ENCODE measurements at places on chromosomes 5 and 9.

- DNase-seq: no peak
Observed at GRCh38 chr9:112601636-112602035, 115.0 kb downstream of the KIAA1958 start.

DNA sequence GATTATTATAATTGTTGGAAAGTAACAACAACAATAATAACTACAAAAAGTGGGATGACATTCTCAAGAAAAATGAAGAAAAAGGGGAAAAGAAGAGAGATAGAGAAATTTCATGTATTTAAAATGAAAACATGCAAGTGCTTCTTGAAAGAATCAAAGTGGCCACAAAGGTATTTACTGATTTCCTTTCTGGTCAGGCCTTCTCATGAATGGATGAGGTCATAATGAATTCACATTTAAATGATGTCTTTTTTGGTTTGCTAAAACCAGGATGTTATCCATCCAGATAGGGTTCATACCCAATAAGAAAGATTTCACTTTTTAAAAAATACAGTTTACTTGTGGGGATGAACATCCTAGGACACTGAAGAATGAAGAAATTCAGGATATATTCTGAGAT, 446.4 kb upstream of the PTGER4 start:
- no peak for DNase-seq

GRCh38 chr5:31767335-31768031, 128.6 kb downstream of the PDZD2 start:
- no peak for DNase-seq

GRCh38 chr9:96484521-96484931, 34.6 kb downstream of the HABP4 start:
- DNase-seq: no peak

DNA sequence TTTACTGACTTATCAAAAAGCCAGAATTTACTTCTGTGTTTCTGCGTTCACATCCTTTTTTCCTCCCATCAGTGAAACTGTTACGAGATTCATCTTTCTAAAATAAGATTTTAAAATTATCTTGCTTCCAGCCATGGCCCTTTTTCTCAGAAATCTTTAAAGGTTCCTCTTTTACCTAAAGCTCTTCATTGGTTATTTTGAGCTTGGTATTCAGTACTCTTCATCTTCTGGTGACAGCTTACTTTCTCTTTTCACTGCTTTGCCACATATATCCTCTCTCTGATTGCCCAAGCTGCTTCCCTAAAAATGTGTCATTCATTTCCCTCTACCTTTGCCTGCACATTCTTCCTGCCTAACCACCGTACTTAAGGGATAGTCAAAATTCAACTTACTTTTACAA, 32.3 kb downstream of the TGFBR1 start:
- DNase-seq: no peak

GRCh38 chr5:154316223-154316935, 125.8 kb downstream of the GALNT10 start:
- no peak for DNase-seq

GRCh38 chr5:30690931-30691330, 502.6 kb upstream of the CDH6 start:
- DNase-seq: no peak

DNA sequence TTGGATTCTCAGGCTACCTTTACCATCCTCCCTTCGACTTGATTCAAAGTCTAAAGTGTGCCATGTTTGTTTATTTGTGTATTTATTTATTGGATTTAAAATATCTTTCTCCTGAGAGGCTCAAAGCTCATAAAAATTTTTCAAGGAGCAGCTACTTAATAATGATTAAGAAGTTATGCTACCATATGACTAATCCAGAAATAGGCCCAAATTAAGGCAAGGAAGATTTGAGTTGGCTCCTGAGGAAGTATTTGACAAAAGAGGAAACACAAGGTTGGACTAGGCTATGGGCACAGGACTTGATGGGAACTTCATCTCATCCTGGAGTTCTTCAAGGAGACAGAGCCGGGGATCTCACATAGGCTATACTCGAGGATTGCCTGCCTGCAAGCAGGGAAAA, 22.4 kb upstream of the PPP2CA start:
- no peak for DNase-seq

DNA sequence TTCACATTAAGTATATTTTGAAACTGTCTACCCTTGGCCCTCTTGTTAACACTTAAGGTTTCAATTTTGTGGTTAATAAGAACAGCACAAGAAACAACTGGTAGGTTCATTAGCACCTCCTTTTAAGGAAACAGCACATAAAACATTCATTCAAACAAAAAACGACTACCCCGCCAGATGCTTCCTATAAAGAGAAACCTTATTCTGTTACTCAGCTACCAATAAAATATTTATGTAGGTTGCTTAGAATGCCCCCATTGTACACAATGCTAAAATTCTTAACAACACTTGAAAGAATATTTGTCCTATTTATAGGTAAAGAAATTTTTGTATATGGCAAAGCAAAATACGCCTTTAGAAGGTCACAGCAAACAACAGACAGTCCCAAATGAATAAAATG, 23.2 kb downstream of the CDK5RAP2 start:
- no peak for DNase-seq

GRCh38 chr9:71920456-71921189, 9.2 kb downstream of the C9orf85 start:
- DNase-seq: no peak

GRCh38 chr5:174721530-174722432, 2.6 kb upstream of the MSX2 start:
- no peak for DNase-seq

DNA sequence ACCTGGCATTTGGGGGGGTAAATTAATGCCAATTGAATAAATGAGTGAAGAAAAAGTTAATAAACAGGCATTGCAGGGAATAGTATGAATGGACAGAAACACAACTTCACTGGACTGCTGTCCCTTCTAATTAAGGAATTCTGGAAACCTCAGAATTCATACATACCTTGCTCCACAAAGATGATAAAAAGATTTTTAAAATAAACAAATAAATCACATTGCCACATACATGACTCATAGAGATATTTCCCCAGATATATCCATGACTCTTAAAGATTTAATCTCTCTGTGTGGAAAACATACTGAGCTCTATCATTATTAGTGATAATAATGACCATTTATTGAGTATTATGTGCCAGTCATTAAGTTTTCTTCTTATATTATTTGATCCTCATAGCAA, 469.0 kb upstream of the MEF2C start:
- no peak for DNase-seq

GRCh38 chr5:119191944-119192343, 121.1 kb downstream of the DMXL1 start:
- DNase-seq: no peak

DNA sequence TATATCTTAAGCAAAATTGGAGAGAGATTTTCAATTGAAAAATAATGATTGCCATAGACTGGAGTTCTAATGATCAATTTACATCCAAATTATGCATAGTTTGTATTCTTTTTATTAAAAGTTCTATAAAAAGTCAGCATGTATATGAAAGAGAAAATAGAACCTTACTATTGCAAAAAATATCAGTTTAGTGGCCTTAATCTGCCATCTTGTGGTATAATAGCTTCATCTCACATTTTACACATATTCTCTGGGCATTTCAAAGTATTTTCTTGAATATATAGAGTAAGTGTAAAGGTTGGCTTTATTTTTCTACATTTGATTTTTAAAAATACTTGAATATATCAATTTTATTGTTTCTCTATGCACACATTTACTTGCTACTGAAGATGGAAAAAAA, 1858.6 kb upstream of the CDH9 start:
- no peak for DNase-seq

GRCh38 chr5:37930350-37930749, 90.5 kb upstream of the GDNF start:
- no peak for DNase-seq

- no peak for DNase-seq
Observed at GRCh38 chr9:92524881-92525280, 10.9 kb downstream of the ECM2 start.

DNA sequence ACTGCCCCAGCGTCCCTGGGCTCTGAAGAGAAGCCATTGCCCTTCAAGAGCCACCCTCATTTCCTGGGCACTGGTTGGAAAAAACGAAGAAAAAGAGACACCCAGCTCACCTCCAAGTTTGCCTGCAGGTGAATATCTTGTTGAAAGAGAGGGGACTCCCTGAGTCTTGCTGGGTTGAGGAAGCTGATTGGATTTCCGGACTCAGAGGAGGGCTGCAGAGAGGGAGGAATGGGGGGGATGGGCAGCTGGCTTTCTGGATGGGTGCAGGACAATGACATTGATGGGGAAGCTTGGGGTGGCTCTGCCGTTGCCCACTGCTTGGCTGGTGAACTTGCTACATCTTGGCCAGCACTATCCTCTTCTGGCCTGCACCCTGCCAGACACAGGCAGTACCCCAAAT, 31.0 kb upstream of the IER5L start:
- DNase-seq: no peak

DNA sequence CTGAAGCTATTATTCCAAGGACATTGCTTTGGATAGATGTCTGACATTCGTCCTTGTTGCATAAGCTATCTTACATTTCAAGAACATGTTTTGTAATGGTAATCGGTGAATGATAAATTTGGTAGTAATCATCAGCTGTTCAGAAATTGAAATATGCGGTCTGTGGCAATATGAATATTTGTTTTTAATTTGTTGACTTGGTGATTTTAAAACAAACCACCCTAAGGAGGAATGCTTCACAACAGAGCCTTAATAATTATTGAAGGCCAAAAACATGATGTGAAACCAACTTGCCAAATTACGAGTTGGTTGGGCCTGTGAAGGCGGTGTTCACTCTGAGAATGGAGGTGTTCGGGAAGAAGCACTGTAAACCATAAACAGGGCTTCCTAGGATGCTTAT, 149.7 kb upstream of the TUT7 start:
- no peak for DNase-seq

- no peak for DNase-seq
Observed at GRCh38 chr5:64792469-64792868, 23.7 kb downstream of the CWC27 start.

- DNase-seq: no peak
Observed at GRCh38 chr9:125343518-125344275, 82.1 kb downstream of the GAPVD1 start.

DNA sequence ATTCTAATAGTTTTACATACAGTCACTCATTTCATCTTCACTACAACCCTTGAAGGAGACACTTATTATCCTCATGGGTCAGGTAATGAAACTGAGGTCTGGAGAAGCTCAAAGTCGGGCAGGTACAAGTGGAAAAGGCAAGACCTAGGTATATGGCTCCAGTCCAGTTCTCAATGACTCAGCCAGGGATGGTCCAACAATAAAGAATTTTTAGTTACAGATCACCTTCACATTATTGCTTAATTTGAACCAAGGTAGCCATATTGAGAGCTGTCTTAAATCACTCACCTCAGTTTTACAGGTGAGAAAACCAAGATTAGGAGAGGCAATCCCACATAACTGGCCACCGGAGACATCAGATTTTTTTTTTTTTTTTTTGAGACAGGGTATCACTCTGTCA, 55.4 kb downstream of the PTPN3 start:
- DNase-seq: no peak
